Fibroblast of skin of right quadriceps (primary cell): ENCODE measurements at places on chromosomes 13 and 19.

DNA sequence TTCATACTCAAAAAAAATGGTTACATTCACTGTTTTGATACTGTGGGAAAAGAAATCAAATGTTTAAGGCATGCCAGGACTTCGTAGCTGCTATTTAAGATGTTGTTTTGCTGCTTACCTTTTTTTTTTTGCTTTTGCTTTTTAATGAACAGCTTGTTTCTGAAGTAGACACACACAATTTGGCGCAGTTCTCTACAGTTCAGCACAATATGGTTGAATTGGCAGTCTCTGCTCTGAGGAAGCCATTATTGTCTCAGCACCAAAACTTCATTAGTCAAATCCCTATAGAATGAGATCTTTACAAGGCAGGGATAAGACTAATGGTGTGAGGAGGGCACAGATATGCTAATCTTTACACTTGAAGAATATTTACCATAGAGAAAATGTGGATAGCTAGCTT lies 197.6 kb downstream of the SLITRK5 start:
- no peak for DNase-seq

DNA sequence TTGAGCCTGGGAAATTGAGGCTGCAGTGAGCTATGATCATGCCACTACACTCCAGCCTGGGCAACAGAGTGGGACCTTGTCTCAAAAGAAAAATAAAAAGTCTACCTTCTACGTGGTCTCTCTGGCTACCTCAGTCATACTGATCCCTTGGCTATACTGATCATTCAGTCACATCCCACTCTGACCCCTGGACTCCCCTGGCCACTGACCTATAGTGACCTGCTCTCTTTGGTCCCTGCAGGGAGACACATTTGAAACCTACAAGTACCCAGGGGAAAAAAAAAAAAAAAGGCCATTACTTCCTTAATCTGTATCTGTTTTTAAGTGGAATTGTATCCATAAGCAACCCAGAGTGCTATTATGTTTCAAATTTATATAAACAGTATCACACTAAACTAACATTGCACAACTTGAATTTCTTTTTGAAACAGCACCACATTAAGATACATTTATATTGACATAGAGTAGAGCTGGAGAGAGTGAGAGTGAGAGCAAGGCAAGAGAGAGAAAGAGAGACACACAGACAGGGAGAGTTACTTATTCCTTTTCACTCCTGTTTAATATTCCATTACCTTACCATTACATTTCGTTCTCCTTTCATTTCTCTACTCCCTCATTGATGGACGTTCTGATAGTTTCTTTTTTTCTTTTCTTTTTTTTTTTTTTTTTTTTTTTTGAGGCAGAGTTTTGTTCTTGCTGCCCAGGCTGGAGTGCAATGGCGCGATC lies 23.7 kb upstream of the CERS4 start:
- DNase-seq: no peak

- DNase-seq: peak; percentile 36
These were observed 275.2 kb upstream of the EDNRB start for GRCh38 chr13:78193846-78194245.

- no peak for DNase-seq
These were observed 4.6 kb upstream of the RFXAP start for GRCh38 chr13:36814465-36814864.

DNA sequence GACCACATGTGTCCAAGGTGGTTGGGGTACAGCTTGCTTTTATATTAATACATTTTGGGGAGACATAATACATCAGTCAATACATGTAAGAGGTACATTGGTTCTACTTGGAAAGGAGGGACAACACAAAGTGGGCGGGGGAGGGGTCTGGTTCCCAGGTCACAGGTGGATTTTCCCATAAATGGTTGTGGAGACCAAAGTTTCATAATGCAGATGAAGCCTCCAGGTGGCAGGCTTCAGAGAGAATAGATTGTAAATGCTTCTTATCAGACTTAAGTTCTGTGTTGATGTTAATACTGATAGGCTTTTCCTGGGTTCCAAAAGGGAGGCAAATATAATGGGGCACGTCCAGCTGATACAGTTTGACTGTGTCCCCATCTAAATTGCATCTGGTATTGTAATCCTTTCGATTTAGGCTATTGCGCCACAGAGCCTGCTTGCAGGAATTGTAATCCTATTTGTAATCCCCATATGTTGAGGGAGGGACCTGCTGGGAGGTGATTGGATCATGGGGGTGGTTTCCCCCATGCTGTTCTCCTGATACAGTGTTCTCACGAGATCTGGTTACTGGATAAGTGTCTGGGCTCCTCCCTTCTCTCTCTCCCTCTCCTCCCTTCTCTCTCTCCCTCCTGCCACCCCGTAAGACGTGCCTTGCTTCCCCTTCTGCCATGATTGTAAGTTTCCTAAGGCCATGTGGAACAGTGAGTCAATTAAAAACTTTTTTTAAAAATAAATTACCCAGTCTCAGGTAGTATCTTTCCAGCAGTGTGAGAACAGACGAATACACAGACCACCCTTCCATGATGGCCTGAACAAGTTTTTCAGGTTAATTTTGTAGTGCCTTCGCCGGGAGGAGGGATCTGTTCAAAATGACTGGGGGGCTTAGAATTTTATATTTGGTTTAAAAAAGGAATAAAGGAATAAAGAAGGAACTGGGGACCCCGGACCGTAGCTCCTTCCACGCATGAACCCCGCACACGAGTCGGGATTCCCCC lies 44.9 kb downstream of the ZNF823 start:
- peak; percentile 89 for DNase-seq

DNA sequence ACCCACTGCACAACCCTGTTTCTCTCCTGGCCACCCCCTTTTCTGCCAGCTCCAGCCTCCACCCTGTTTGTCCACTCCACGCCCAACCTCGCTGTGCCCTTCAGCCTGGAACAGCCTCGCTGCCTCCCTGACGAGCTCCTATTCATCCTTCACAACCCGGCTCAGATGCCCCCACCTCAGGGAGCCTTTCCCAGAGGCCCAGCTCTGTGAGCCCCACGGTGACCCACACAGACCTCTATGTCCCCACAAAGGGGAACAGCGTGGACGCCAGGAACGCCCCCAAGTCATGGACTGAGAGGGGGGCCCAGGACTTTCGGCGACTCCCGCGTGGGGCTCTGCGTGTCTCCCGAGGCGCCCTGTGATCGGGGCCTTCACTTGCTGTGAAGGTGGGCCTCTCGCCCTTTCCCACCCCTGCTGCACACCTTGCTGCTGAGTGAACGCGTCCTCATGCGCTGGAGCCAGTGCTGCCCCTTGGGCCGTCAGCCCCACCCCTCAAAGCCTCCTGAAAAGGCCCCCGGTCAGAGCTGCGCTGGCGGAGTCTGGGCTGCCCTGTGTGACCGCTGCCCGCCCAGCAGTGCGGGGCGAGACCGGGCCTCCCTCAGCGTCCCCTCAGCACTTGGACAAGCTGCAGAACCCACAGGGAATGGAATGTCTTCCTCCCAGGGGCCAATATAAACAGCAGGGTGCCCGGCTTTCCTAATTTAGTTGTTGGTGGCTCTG lies 40.0 kb downstream of the ADPRHL1 start:
- DNase-seq: no peak

DNA sequence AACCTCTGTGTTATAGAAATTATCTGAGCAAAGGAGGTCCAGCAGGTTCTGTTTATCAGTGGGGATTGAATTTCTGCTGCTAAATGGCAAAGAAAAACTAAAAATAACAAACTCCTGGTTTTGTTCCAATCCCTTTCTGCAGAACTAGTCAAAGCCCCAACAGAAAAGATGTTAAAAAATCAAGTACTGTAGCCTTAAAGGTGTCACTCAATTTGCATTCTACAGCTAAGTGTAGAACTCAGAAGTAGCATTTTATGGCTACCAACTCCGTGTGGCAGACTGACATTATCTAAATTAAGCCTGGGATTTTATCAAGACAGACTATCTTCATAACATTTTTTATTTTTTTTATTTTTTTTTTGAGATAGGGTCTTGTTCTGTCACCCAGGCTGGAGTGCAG lies 91.5 kb upstream of the SLC15A1 start:
- DNase-seq: no peak

DNA sequence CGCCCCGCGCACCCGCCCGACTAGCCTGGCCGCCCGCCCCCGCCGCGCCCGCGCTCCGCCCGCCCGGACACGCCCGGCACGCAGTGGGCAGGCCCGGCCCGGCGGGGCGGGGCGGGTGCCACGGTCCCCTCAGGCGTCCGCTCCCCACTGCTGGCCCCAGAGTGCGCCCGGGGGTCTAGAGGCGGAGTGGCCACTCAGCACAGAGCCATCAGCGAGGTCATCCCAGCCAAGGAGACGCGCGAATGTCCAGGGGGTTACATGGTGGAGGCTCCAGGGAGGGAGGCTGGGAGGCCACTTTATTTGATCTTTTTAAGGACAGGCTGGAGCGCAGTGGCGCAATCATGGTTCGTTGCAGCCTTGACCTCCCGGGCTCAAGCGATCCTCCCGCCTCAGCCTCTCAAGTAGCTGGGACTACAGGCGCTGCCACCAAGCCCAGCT lies 236 bp upstream of the TINCR start:
- DNase-seq: no peak

GRCh38 chr13:44493213-44493812 lies 82.8 kb downstream of the TSC22D1 start:
- no peak for DNase-seq

GRCh38 chr13:31846961-31847752 lies 107.8 kb downstream of the RXFP2 start:
- no peak for DNase-seq

DNA sequence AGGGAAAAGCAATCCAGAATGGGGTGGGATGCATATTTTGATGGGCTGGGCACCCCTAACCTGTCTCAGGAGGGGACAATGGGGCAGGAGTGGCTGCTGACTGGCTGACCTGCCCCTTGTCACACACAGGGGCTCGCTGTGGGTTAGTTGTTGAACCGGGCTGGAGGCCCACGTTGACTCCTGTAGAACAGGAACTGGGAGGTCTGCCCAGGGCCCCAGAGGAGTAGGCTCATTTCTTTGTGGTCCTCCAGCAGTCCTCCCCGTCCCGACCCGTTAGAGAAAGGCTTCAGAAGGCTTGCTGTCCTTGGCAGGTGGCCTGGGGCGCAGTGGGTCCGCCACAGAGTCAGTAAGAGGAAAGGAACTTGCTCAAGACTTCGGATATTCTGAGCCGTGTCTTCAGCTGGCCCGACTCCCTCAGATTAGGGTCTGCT lies 70.1 kb downstream of the COL4A1 start:
- DNase-seq: no peak

- no peak for DNase-seq
These were observed 50.6 kb upstream of the MTIF3 start for GRCh38 chr13:27500806-27501534.

DNA sequence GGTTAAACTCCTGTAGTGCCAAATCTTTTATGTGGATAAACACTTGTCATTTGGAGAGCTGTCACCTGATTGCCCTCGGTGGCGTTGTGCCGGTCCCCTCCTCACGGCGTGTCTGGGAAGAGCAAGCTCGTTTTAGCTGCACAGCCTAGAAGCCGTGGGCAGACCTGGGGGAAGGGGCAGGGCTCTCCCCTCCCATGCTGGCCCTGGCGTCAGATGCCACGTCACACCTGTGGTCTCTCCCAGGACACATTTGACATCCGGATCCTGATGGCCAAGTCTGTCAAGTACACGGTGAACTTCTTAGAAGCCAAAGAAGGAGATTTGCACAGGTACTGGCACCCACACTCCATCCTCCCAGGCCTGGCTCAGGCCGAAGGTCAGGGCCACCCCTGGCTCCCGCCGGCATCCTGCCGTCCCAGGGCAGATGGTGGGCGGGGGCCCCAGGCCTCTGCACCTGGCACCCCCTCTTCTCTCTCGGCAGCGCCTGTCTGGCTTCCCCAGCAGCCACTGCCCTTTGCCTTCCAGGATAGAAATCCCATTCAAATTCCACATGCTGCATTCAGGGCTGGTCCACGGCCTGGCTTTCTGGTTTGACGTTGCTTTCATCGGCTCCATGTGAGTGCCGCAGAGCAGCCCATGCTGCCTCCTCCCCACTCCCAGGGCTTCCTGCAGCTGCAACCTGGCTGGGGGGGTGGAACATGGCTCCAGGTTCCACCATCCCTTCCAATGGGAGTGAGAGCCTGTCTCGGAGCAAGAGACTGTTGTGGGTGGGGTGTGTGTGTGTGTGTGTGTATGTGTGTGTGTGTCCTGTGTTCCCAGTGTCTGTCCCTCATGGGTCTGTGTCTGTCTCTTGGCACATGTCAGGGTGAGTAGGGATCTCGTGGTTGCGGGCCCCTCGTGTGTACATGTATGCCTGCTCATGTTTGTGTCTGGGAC lies 8.8 kb downstream of the YIPF2 start:
- DNase-seq: no peak

- DNase-seq: peak; percentile 21
These were observed 833.9 kb downstream of the SLITRK1 start for GRCh38 chr13:83048419-83048818.

- no peak for DNase-seq
These were observed 1.6 kb upstream of the TYROBP start for GRCh38 chr19:35909684-35910035.
